ENCODE measurements at places on chromosomes 12 and 14.

GRCh38 chr14:102015045-102015685 is 50.8 kb downstream of the DYNC1H1 start:
- DNase-seq, result no peak

DNA sequence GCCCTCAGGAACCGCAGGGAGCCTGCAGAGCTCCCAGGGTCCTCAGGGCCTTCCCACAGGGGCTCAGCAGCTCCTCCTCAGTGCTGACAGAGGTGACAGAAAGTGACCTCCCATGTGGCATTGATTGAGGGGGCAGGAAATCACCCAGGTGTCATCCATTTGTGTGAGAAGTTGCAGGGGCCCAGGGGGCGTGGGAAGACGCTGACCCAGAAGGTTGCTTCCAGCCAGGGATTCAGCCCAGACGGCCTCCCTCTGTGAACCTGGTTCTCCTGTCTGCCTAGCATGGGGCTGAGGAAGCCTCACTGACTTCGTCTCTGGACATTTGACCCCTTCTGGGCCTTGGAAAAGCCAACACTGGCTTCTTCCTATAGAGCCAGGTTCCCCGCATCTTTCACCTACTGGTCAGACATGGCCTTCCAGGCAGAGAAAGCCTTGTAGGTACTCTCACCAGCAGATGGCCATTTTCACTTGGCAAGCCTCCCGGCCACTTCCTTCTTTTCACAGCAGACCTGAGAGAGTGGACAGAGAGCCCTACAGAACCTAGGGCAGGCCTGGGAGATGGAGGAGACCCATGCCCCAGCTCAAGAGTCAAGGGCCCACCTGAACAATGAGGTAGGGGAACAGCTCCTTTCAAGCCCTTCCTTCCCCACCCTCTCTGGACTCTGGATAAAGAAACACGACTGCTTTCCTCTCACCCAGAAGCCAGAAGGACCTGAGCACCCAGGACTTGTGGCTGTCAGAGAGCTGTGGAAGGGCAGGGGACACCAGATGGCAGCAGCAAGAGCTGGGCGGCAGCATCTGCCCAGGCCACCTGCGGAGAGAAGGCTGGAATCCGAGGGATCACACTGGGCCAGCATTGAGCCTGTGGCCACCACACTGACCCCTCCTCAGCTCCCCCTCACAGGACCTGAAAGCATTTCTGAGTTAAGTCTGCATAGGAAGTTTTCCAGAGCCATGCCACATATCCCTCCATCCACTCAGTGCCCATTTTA is 377.8 kb downstream of the DPF3 start:
- no peak for DNase-seq

- no peak for DNase-seq
Measured at GRCh38 chr14:34014936-34015335, 64.1 kb upstream of the EGLN3 start.

GRCh38 chr12:60172266-60173211 is 576.7 kb downstream of the SLC16A7 start:
- DNase-seq, result no peak

GRCh38 chr12:110252716-110253115 is 28.3 kb upstream of the ATP2A2 start:
- no peak for DNase-seq

GRCh38 chr12:17137396-17137795 is 531.4 kb upstream of the LMO3 start:
- no peak for DNase-seq

DNA sequence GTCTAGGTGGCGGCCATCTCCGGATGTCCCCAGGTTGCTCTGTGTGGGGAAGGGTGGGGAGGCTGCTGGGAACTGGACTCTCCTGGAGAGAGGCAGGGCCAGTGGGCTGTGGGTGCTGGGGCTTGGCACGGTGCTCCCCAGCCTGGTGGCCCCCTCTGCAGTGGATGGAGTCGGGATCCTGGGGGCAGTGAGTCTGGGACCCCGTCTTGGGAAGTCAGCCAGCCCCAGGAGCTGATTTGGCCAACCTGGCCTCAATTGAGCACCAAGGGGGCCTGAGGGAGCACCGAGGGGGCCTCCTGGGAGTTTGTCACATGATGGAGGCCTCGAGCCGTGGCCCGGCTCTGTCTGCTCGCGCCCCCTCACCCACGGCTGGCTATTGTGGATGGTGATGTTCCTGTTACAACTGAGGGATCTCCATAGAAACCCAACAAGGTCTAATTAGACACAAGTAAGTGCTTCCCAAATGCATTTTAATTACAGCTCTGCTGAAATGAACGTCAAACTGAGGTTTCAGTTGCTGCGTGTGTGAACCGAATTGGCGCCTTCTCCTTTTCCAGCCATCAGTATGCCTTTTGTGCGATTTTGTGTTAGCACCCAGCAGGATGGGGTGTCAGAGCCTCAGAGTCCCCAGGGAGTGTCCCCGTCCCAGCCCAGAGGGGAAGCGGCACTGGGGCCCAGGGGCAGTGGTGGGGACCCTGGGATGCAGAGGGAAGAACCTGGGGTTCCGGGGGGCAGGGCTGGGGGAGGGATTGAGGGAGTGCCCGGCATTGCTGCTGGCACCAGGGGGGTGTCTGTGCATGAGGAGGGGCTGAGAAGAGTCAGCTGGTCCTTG is 71.8 kb downstream of the KIF26A start:
- no peak for DNase-seq

- DNase-seq, result no peak
Measured at GRCh38 chr12:64010069-64010686, 165.7 kb downstream of the SRGAP1 start.

DNA sequence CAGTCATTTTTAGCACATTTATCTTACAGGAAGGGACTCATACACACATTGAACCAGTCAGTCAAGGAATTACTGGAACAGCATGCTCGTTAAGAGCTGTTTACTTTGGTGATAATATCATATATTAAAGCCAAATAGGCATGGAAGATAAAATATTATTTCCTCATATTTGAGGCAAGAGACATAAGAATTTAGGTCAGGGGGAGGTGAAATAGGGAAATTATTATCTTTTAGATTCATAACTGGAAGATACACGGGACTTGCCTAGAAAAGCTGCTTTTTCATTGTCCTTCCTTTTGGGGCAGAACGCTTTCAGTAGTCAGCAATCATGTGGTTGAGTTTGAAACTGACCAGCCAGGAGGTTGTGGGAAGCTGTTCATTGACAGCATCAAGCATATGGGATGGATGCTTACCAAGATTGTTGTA is 72.5 kb downstream of the NTN4 start:
- no peak for DNase-seq

DNA sequence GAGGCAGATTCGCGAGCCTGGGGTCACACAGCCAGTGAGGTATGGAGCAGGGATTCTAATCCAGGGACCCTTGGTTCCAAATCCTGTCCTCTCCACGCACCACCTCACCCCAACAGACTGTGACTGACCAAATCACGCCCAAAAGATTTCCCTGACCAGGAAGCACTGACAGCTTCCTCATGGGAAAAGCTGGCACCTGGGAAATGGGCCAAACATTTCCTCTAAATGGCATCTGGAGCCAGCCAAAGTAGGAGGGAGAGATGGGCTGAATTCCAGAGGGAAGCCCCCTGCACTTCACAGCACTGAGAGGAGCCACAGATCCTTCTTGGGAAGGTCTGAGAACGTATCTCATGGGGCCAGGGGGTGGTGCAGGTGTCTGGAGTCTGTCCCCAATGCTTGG is 28.8 kb downstream of the CCDC92 start:
- DNase-seq, result no peak

DNA sequence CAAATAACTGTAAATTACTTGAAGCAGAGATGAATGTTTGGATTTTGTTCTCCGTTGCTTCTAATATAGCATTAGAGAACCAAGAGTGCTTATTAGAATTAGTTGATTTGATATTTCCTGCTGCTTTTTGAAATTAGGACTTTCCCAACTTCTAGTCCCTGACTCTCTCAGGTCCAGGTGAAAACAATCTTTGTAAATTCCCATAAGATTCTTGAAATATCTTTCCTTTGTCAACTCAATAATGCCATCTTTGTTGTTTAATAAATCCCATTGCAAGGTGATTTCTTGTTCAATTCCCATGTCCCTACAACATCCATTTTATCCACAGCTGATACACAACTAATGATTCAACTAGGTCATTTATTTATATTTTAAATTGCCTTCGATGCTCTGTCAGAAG is at the start of gene OR4K2:
Gene OR4K2, plus strand, starts transcription at position 301 of the 400 bp plus-strand sequence. CDS start 1,126 bp downstream, outside the sequence.
- no peak for DNase-seq

GRCh38 chr14:37045340-37046061 is 126.9 kb downstream of the SLC25A21 start:
- DNase-seq, result no peak

DNA sequence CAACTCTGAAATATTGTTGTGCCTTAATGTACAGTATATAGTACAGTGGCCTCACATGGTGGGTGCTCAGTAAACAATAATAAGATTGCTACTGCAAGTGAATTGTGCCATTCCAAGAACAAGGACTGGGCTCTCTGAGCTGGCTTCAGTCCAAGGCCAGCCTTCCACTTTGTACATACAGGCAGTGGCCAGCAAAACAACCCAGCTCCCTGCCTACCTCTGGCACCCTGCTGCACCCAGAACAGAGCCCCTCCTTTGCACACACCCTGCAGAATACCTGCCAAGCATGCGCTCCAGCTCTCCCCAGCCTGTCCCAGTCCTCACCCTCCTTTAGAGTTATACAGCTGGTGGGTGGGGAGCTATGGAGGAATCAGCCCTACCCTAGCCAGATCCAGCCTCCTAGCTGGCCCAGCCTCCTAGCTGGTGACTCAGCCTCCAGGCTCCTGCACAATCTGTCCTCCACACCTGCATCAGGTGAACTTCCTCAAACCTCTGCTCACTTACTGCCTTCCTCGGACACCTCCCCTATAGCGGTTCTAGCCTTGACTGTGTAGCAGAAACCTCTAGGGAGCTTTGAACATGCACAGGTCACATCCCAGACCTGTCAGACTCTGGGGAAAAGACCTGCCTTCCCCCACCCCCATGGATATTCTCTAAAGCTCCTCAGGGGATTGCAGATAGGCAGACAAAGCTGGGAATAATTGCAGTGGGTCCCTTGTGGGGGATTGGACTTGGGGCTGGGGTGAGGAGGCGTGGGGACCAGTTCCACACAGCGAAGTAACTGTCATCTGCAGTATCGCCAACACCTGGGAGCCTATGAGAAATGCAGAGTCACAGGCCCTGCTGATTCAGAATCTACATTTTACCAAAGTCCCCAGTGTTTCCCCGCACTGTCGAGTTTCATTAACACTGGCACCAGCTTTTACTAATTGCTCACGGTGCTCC is 17.9 kb downstream of the ZDHHC22 start:
- DNase-seq, result no peak

DNA sequence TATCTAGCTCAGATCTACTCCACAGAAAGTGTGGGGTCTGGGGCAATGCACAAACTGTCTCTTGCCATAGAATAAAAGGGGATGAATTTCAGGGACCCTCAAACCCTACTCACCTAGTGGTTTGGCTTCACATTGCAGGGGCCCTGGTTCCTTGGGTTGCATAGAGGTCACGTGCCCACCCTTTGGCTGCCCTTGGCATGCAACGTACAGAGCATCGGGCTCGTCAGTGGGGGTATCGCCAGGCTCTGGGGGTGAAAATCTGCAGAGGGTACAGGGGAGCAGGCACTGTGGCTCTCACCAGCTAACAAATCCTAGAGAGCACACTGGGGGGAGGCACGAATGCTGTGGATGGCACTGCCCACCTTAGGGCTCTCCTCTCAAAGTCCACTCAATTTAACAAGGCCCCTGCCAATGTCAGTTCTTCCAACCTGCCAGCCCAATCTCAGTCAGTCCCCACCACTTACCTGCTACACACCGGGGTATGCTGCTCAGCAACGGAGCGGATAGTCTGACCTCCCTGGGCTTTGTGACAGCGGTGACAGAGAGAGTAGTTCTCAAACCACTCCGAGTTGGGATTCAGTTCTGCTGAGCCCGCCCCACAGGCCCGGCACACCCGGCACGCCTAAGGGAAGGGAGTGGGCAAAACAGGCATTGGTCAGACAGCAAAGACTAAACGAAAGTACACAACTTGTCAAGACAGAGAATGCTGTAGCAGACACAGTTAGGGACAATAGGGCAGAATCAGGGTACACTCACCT is 8.0 kb downstream of the KMT2D start:
- DNase-seq, result no peak

- no peak for DNase-seq
Measured at GRCh38 chr12:84134797-84135366, 777.7 kb downstream of the SLC6A15 start.

DNA sequence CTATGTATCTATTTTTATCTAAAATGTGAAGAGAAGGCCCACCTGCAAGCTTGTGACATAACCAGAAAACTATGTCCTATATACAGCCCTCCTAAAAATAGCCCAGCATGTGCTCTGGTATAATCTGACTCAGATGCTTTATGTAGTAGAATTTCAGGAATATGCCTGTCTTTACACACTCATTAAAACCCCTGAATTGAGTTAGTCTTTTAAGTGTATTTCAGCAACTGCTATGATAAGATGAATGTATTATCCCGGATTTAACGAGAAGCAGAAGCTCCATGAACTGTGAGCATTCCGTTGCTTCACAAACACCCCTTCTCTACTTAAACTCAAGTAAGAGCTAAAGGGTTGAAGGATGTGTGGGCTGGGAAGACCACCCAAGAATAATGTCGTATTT is 89.9 kb upstream of the PRICKLE1 start:
- no peak for DNase-seq

GRCh38 chr12:26441434-26441833 is 246.1 kb downstream of the SSPN start:
- no peak for DNase-seq

- no peak for DNase-seq
Measured at GRCh38 chr12:42802785-42803189, 213.2 kb upstream of the PRICKLE1 start.

DNA sequence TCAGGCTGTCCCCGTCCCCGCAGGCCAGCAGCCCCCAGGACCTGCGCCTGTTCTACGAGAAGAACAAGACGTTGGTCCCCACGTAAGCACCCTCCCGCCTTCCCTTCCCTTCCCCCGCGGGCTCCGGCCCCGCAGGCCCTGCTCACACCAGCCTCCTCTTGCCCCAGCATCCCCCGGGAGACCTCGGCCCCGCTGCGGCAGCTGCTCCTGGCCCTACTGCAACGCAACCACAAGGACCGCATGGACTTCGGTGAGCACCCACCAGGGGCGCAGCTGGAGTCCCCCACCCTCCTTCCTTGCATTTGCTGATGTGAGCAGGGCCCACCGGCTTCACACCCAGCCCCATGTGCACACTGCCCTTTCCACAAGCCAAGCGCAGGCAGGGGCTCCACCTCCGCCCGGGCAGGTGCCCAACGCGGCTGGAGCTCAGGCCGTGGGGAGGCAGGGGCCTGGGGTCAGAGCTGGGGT is 15.4 kb downstream of the ULK1 start:
- DNase-seq, result no peak

- DNase-seq, result no peak
Measured at GRCh38 chr14:85461432-85462133, 68.4 kb upstream of the FLRT2 start.

- DNase-seq, result no peak
Measured at GRCh38 chr12:83145325-83145840, 458.7 kb downstream of the TMTC2 start.

DNA sequence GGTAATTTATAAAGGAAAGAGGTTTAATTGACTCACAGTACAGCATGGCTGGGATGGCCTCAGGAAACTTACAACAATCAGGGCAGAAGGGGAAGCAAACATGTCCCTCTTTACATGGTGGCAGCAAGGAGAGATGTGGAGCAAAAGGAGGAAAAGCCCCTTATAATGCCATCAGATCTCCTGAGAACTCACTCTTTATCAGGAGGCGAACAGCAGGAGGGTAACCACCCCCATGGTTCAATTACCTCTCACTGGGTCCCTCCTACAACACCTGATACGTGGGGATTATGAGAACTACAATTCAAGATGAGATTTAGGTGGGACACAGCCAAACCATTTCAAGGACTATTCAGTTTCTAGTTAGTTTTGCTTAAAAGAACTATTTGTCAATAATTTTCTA is 453.3 kb downstream of the C12orf50 start:
- no peak for DNase-seq

- DNase-seq, result no peak
Measured at GRCh38 chr12:1104088-1104800, 113.2 kb downstream of the ERC1 start.

Data from right kidney (tissue), 9 donors.